ENCODE measurements at places on chromosomes 2 and 18.

DNA sequence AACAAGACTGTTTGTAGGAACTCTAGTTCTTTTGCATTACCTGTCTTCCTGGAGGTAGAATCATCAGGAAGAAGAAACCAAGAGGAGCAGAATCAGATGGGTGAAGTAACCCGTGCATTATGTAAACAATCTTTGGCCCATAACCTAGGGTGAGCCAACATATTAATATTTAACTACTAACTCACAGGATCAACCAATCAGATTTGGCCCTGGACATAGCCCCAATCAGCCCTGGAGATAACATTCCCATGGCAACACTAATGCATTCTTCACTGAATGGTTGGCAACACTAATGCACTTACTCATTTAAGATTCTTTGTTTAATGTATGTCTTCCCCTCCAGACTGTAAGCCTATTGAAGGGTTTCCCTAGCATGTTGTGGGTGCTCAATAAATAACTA is 72.0 kb upstream of the CTAGE1 start:
- DNase-seq, result no peak

- no peak for DNase-seq
Observed at GRCh38 chr2:62814123-62814522, 108.6 kb downstream of the EHBP1 start.

- DNase-seq, result no peak
Observed at GRCh38 chr2:64854773-64855237, 134.4 kb upstream of the SLC1A4 start.

DNA sequence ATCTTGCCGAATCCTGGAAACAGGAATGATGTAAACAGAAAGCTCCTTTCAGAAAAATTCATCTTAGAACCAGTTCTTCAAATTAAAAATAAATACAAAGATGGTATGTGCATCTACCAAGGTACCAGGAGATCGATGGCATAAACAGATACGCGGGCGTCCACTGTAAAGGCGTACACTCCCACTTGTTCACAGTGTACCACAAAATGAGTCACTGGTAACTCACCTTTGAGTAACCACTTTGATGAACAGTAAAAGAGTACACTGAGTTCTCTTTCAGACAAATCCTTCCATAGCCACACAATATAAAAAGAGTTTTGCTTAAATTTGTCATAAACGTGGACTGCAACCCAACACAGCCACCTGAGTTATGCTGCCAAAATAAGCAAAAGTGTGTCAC is 128.3 kb downstream of the DNER start:
- DNase-seq, result no peak

DNA sequence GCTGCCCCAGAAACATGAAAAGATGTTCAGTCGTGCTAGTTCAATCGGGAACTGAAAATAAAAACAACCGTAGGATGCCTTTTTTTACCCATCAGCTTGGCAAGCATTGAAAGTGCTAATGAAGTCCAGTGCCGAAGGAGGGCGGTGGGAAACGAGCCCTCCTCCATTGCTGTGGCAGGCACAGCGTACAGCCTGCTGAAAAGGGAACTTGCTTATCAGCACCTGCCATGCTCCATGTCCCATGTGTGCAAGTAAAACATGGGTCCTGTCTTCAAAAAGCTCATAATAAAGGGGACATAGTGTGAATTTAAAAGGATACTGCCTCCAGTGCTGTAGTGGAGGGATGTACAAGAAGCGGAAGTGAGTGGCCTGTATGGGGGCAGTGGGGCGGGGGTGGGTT is 82.4 kb downstream of the ARMC9 start:
- no peak for DNase-seq

DNA sequence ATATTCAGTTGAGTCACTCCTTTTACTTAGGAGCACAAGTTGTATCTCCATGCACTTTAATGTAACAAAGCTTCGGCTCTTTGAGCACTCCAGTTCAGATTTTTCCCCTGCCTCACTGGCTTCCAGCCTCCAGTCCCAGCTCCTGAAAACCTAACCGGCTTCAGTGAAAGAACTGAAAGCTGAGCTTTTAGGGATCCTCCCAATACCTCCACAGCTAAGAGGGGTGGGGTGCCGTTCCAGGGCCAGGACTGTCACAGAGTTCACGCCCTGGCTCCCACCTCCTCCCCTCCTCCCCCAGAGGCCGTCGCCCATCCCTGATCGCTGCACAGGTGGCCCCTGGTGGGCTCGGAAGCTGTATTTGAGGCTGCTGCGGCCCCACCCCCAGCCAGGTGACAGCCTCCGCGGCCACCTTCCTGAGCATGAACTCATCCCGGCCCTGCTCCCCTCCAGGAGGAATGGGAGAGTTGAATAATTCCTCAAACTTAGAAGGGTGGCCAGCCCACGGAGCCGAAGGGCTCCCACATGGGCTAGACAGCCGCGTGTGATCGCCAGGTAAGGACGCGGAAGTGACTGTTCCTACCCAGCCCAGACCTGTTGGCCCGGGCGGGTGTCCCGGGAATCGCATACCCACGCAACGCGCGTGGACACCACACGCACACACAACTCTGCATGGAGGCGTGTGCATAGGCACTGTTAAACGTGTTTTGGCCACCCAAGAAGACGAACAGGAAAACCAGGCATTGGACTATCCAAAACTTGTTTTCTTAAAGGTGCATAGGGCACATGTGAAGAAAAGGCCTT is 1.8 kb downstream of the MYO5B start:
- DNase-seq, result peak; percentile 47

GRCh38 chr2:235328991-235329390 is 164.9 kb upstream of the AGAP1 start:
- DNase-seq, result no peak

DNA sequence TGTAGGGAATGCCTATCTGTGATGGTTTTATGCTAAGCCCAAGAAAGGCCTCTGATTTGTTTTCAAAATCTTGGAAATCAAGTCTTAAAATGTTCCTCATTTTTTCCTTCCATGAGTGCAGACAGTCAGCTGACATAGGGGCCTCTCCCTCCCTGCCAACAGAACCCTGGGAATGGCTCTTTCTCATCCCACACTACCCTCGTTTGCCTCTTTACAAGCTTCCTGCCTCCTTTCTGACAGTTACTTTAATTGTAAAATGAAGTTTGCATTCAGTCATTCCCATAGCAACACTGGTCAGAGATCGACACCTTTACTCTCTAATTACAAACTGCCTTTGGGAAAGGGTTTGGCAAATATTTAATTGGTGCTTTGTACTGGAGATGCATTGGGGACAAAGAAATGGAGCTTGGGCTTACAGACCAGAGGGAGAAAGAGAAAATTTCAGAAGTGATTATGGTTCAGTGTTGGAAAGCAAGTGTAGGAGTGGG is 25.4 kb downstream of the KIF5C start:
- DNase-seq, result no peak

- DNase-seq, result no peak
Observed at GRCh38 chr2:84908948-84909713, 3.7 kb downstream of the TMSB10 start.

DNA sequence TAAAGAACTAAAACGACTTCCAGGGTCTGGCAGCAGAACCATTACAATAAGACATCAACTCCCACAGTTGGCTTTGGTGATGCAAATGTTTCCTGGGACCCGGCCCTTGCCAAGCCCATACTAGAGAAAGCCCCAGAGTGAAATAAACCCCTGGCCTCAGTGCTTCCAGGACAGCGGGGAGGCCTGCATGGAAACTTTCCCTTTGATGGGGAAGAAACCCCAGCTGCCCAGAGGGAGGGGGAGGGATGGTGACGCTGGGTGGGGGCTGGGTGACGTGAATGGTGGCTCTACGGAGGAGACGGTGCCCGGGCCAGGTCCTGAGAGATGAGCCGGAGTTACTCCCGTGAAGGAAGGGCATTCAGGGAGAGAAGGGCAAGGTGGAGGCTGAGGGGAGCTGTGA is 27.5 kb downstream of the INHBB start:
- no peak for DNase-seq

GRCh38 chr2:12694990-12695774 is 21.6 kb upstream of the TRIB2 start:
- DNase-seq, result no peak

DNA sequence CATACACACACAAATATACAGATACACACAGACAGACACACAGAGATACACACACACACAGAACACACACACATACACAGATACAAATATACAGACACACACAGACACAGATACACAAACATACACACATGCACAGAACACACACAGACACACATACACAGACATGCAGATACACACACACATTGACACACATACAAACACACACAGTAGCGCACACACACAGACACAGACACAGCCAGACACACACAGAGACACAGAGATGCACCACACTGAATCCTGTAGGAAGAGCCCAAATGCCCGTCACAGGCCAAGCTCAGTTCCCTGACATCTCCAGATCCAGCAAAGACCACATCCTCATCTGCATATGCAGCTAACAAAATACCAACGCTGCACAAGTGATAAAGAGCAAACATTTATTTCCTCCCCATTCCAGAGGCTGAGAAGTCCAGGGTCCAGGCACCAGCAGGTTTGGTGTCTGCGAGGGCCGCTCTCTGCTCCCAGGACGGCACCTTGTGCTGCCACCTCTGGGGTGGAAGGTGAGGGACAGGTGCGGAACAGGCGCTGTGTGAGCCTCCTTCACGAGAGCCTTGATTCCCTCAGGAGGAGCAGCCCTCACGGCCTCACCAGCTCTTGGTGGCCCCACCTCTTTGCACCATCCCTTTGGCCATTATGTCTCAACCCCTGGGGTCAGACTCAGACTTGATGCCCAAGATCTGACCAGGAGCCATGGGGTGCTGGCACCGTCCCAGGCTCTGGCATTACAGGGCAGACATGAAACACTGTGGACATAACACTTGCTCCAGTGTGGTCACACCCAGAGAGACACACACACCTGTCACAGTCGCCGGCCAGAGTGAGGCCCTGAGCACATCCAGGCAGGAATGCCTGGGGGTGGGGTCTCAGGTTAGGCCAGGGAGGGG is 108.7 kb downstream of the NDUFA10 start:
- DNase-seq, result no peak

DNA sequence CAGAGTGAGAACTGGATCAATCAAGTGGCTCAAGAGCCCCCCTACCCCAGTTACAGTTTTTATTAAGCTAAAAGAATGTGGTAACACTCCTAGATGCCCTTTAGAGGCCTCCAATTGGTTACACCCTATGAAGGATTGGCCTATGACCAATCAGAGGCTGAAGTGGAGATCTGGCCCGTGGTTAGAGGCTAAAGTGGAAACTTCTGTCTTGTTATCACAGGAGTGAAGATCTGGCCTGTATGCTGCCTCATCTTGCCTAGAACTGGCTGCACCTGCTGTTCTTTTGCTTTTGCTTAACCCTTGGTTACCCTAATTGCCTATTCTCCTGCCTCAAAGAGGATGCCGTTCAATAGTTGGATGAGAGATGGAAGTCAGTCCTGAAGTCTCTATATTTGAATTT is 100.1 kb upstream of the MAP2 start:
- DNase-seq, result no peak

GRCh38 chr18:59345556-59345955 is 13.5 kb downstream of the LMAN1 start:
- no peak for DNase-seq

DNA sequence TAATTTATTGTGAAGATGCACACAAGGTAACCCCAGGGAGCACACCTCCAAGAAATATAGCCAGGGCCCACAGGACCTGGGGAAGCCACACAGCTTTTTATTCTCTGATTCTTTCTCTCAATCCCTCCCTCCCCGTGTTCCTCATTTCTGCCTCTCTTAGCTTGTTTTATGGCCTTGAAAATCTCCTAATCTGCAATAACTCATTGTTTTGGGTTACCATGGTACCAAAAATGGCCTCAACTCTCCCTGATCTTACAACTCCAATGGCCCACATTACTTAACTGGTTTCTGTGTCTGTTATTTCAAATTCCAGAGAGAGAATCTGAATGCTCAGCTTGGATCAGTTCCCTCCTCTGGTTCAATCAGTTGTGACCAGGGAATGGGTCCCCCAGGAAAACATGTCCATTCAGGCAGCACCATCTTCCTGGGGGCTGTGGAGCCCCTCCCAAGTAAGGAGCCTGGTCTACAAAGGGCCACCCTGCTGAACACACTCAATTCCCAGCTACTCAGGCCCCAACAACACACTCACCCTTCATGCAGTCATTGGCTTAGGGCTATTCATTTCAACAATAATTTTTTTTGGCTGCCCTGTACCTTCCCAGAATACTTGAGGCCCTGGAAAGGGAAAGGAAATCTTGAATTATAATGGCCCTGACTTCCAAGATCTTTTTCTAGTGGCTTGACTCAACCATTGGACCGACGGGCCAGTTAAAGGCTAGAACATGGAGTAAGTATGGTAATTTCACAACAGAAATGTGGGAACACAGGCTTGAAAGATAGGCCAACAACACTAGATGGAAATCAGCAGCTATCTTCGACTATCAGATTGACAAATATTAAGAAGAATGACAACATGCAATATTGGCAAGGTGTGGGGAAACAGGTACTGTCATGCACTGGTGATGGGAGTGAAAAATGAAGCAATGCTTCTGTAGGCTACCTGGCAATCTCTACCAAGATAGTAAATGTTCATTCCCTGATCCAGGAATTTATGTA is 41.6 kb upstream of the ST3GAL5 start:
- DNase-seq, result no peak

DNA sequence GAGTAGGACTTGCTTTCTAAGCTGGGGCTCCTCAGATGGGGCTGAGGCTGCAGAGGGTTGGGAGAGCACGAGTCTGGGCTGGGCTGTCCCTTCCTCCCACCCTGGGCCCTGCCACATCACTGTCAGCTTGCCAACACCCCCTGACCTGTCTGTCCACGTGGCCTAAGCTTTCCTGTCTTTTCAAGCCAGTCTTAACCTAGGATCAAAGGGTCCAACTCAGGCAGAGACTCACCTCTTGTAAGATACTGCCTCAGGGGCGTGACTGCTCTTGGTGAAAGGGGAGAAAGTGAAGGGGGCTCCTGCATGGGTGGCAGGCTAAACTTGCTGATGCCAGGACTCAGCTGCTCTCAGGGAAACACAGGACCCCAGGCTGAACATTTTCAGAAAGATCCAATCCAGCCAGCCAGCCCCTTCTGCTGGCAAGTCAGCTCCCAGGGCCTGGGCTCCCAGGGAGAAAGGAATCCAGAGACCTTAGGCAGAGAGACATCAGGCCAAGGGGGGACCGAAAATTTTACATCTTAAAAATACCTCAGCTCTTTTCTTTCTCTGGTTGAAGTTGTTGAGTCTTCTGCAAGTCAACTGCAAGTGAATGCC is 144.2 kb upstream of the ID2 start:
- DNase-seq, result no peak

- DNase-seq, result no peak
Observed at GRCh38 chr2:157893611-157894010, 17.5 kb upstream of the ACVR1 start.

GRCh38 chr2:100846716-100847115 is 26.8 kb downstream of the NPAS2 start:
- no peak for DNase-seq

- DNase-seq, result no peak
Observed at GRCh38 chr18:2082676-2083075, 488.6 kb downstream of the METTL4 start.
